ENCODE measurements at places on chromosomes 4 and X. TPM values are rescaled to one million over a fixed set of nuclear protein-coding genes. Genes with fewer than 3 reads are reported as not detected.

Gene FAAH2
- total RNA-seq, result 2.2 TPM

Gene STAP1
- 32.4 TPM for total RNA-seq

Gene FAM47E
- not detected for total RNA-seq

Gene HAND2
- total RNA-seq, result not detected

Gene EBP
- 359 TPM for total RNA-seq

Gene ZCCHC12
- not detected for total RNA-seq

Gene RAI2
- not detected for total RNA-seq

Gene LRAT
- not detected for total RNA-seq

Gene ZAR1
- total RNA-seq, result not detected

GRCh38 chrX:15737190-15737958, 696 bp upstream of the CA5B start:
- H3K4me1 ChIP-seq, result peaks cover 24% of the 10 kb centered on the region
- no peak for DNase-seq
- H3K4me3 ChIP-seq, result peak overlapping the region; percentile 81
- H3K27ac ChIP-seq, result peak overlapping the region; percentile 56
- no peaks in the 10 kb centered on the region for H3K27me3 ChIP-seq

DNA sequence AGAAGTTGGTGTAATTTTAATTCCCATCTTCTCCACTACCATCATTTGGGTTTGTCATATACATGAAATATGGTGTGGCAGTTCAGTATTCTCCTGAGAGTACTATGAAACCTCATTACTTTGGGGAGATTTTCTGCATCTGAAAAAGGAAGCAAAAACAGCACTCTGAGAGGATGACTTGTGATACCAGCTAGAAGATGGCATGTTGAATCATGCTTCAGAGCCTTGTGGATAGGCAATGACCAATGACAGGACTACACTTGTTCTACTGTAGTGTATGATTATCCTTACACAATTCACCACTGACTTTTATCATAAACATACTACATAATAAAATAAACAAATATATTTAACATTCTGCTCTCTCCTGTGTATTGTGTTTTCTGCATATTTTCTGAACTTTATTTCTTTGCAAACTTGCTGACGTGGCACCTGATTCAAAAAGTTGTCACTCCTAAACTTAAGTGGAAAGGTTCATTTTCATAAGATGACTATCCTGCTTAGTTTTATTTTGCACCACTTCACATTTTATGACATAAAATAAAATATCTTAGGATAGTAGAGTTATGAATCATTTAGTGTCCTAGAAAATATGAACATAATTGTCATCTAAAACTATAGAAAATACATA, 991.3 kb downstream of the FSTL5 start:
- DNase-seq, result no peak
- no peaks in the 10 kb centered on the region for H3K4me1 ChIP-seq
- no peaks in the 10 kb centered on the region for H3K27me3 ChIP-seq
- H3K36me3 ChIP-seq, result no peaks in the 10 kb centered on the region

- H3K4me1 ChIP-seq, result peaks cover 18% of the 10 kb centered on the region
- peaks cover 11% of the 10 kb centered on the region for H3K36me3 ChIP-seq
- H3K27me3 ChIP-seq, result no peaks in the 10 kb centered on the region
- no peak for DNase-seq
These were observed 159.5 kb downstream of the PPP3CA start for GRCh38 chr4:101187841-101188240.

- H3K36me3 ChIP-seq, result no peaks in the 10 kb centered on the region
- no peak overlapping the region for H3K27ac ChIP-seq
- no peak for DNase-seq
- no peak overlapping the region for H3K4me3 ChIP-seq
These were observed 4.1 kb upstream of the PDGFC start for GRCh38 chr4:156975686-156976085.

DNA sequence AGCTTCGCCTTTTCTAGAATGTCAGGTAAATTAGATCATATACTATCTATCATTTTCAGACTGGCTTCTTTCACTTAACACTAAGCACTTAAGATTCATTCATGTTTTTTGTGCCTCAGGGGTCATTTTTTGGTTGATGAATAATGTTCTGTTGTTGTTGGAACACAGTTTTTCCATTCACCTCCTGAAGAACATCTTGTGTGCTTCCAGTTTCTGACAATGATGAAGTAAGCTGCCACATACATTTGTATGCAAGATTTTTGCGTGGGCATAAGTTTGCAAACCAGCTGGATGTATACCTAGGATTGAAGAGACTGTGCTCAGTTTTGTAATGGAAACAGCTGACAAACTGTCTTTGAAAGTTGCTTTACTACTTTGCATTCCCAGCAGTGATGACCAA, 37.6 kb downstream of the MAGEA9 start:
- peaks cover 26% of the 10 kb centered on the region for H3K27me3 ChIP-seq
- no peak overlapping the region for H3K4me3 ChIP-seq
- no peak for DNase-seq
- no peak overlapping the region for H3K27ac ChIP-seq

DNA sequence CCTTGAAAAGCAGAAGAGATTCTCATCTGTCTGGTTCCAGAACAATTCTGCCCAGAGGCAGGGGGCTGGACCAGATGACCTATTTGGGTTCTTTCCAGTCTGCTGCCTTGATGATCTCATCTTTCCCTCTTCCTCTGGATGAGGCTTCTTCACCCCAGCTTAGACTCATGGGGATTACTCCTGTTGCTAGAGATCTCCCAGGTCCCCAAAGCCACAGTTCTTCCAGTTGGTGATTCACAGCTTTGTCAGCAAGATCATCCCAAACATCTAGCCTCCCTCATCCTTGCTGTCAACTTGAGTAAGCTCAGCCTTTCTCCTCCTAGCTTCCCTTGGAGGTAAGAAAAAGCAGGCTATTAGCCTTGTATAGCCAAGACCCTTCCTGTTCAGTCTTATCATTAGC, 64.2 kb upstream of the PJA1 start:
- H3K27me3 ChIP-seq, result no peaks in the 10 kb centered on the region
- H3K4me3 ChIP-seq, result no peak overlapping the region

DNA sequence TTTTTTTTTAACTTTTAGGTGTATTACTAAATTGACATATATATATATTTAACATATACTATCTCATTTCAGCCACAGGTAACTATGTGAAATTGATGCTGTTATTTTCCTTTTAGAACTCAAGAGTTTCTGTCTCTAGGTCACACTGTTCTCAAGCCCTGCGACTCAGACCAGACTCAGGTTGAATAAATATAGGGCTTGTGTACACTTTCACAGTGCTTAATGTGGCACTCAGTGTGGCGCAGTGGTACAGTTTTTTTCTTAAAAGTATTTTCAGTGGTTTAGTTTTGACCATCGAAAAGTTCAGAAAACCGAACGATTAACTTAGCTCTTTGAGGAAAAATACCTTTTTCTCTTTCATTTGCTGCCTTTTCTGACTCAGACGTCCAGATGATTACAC, 24.7 kb downstream of the PACRGL start:
- H3K4me3 ChIP-seq, result no peak overlapping the region
- DNase-seq, result no peak
- no peaks in the 10 kb centered on the region for H3K27me3 ChIP-seq

GRCh38 chrX:132622130-132622529, 133.3 kb upstream of the MBNL3 start:
- H3K36me3 ChIP-seq, result no peaks in the 10 kb centered on the region
- H3K27ac ChIP-seq, result no peak overlapping the region
- H3K4me1 ChIP-seq, result peaks cover 5% of the 10 kb centered on the region
- DNase-seq, result peak; percentile 68

DNA sequence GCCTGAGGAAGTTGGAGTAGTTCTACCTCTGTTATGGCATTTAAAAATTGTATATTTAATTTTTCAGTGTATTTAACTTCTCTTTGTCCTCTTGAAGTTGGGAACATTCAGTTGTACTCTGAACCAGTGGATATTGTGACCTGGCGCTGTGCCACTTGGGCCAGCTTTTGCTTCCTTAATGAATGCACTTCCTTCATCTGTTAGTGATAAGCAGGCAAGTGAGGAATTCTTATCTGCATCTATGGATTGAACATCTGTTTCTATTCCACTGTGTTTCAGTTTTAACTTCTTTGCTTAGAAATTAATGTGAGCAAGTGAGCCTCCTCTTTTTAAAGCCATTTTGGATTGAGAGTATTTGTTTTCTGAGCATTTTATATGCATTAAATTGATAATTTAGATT, 128.3 kb downstream of the UCHL1 start:
- no peak overlapping the region for H3K4me3 ChIP-seq
- no peaks in the 10 kb centered on the region for H3K36me3 ChIP-seq
- H3K4me1 ChIP-seq, result no peaks in the 10 kb centered on the region
- no peak for DNase-seq
- H3K27ac ChIP-seq, result no peak overlapping the region
- H3K27me3 ChIP-seq, result no peaks in the 10 kb centered on the region

GRCh38 chr4:78002260-78002659, 54.9 kb upstream of the FRAS1 start:
- no peak overlapping the region for H3K27ac ChIP-seq
- H3K4me3 ChIP-seq, result no peak overlapping the region

DNA sequence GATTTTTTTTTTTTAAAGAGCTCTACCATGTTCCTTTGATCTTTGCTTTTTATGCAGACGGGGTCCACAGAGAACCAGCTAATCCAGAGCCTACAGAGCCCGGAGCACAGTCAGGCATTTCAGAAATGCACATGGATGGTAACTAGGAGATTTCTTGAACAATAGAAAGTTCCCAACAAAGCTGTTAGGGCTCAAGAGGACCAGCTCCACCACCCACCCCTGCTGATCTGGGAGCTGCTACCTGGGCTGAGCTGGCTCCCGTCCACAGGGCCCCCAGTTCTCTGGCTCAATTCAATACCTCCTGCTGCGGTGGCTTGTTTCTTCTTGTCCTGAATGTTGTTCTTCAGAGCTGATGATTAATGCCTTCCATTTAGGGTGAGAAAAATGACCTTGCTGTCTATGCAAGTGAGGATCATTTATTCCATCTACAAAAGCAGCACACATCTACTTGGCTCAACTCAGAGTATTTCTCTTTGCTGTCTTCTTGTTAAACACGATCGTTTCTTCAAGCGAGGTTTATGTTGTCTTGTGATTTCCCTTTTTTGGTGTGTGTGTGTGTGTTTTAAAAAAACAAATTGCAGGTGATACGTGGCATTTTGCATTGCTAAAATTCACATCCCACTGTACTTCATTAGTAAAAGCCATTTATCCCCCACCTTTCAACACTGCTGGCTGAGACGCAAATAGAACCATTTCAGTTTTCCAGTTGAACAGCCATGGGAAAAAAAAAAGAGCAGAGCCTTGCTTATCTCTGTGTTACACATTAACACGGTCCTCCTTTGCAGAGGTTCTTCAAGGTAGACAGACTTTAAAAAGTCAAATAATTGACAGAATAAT, 31.3 kb downstream of the IGFBP7 start:
- H3K36me3 ChIP-seq, result no peaks in the 10 kb centered on the region
- peaks cover 39% of the 10 kb centered on the region for H3K27me3 ChIP-seq
- H3K4me3 ChIP-seq, result no peak overlapping the region
- no peaks in the 10 kb centered on the region for H3K4me1 ChIP-seq
- DNase-seq, result no peak

DNA sequence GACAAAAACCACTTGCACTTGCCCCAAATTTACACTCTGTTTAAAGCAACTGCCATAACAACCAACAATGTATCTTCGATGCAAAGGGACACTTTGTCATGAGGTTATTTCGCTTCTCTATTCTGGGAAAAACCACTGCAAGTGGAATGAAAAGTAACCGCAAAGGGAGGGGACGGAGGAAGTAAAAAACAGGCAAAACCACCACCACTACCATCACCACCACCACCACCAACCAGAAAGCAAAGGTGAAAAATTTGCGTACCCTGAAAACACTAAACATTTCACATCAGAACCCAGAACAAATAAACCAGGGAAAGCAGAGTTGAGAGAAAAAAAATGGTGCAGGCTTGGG, 1.2 kb upstream of the N4BP2 start:
- H3K4me3 ChIP-seq, result peak overlapping the region; percentile 98
- peaks cover 5% of the 10 kb centered on the region for H3K27me3 ChIP-seq
- peaks cover 7% of the 10 kb centered on the region for H3K36me3 ChIP-seq
- peaks cover 32% of the 10 kb centered on the region for H3K4me1 ChIP-seq

- H3K4me1 ChIP-seq, result no peaks in the 10 kb centered on the region
- H3K27ac ChIP-seq, result no peak overlapping the region
- H3K4me3 ChIP-seq, result no peak overlapping the region
- no peaks in the 10 kb centered on the region for H3K36me3 ChIP-seq
- no peaks in the 10 kb centered on the region for H3K27me3 ChIP-seq
- no peak for DNase-seq
These were observed 1050.0 kb upstream of the INTU start for GRCh38 chr4:126582737-126583136.

- peaks cover 2% of the 10 kb centered on the region for H3K27me3 ChIP-seq
- no peaks in the 10 kb centered on the region for H3K36me3 ChIP-seq
- peak; percentile 42 for DNase-seq
- H3K27ac ChIP-seq, result no peak overlapping the region
- H3K4me1 ChIP-seq, result no peaks in the 10 kb centered on the region
These were observed 57.8 kb upstream of the XAGE1B start for GRCh38 chrX:52574416-52575275.

DNA sequence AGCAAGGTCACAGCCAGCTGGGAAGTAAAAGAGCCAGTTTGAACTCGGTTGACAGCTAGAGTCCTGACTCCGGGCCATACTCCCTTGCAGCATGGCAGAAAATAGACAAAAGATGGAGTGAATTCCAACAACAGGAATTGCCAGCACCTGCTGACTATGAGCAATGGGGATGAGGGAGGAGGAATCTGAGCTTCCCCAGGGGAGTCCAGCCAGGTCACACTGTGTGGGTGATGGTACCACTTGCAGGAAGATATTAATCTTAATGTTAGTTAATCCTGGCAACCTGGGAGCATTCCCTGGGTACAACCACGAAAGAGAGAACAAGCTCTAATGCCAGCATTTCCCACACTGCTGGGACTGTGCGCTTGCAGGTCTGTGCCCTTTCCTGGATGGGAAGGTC, 48.1 kb upstream of the S100G start:
- no peaks in the 10 kb centered on the region for H3K27me3 ChIP-seq
- H3K4me1 ChIP-seq, result peaks cover 11% of the 10 kb centered on the region
- H3K27ac ChIP-seq, result no peak overlapping the region
- no peaks in the 10 kb centered on the region for H3K36me3 ChIP-seq

DNA sequence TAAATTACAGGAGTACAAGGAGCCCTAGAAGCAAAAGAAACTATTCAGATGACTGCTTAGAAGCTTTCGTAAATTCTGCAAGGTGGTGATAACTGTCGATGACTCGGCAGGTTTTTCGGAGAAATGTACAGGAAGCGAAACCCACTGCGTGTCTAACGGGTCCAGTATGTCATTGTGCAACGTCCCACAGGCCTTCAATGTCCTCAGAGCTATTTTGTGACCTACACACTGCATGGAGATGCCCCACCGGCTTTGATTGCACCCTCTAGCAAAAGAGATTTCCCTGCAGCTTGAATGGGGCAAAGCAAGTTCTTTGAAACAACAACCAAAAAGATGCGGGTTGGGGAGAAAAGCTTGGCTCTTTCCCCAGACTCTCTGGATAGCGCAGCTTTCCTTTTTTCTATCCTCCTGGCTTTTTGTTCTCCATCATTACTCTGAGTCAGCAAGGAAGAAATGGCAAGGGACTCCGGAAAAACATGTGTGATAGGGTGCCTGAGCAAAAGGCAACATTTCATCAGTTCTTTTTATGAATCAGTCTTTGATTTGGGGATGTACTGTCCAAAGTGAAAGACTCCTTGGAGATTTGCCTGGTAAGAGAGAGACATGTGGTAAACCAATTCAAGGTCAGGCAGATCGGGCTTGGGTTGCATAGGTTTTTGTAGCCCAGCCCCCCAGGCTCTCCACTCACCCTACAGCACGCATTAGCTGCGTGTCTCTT, 112.0 kb upstream of the TBL1X start:
- H3K36me3 ChIP-seq, result peaks cover 22% of the 10 kb centered on the region
- no peaks in the 10 kb centered on the region for H3K27me3 ChIP-seq
- peaks cover 60% of the 10 kb centered on the region for H3K4me1 ChIP-seq

- H3K4me1 ChIP-seq, result no peaks in the 10 kb centered on the region
- H3K27ac ChIP-seq, result no peak overlapping the region
- DNase-seq, result no peak
- H3K36me3 ChIP-seq, result peaks cover 3% of the 10 kb centered on the region
These were observed 810 bp upstream of the SOX3 start for GRCh38 chrX:140505421-140506337.

Measured in activated CD8-positive, alpha-beta memory T cell treated with anti-CD3 and anti-CD28 coated beads, Interleukin-2, amount 10 ng/mL, durations not matched to agents 7 days and 5 days (primary cell).